ENCODE measurements at places on chromosomes 3 and 15. TPM values are rescaled to one million over a fixed set of nuclear protein-coding genes. Genes with fewer than 3 reads are reported as not detected.
A peak's percentile ranks its signal among the peaks of the same experiment; 100 is the strongest.

GRCh38 chr15:87681104-87681503 is 575.4 kb downstream of the NTRK3 start:
- DNase-seq: no peak

- DNase-seq: no peak
These were observed 20.2 kb downstream of the RAF1 start for GRCh38 chr3:12643724-12644123.

GRCh38 chr15:101615986-101616848 is 36.0 kb downstream of the TM2D3 start:
- DNase-seq: peak; percentile 58

CAMK2N2 gene
- total RNA-seq: 0.29 TPM

GPR62 gene
- total RNA-seq: not detected

All from RPMI7951 (cell line).